Cardiac ventricle fibroblast (primary cell): ENCODE measurements at places on chromosomes 12 and 14. TPM values are rescaled to one million over a fixed set of nuclear protein-coding genes. Genes with fewer than 3 reads are reported as not detected.

The SERPINA10 gene
- not detected in 2 replicates for total RNA-seq

The LIN52 gene
- total RNA-seq: 4.6 and 8.5 TPM in 2 replicates

The RASSF9 gene
- total RNA-seq: 3.7 and 4.5 TPM in 2 replicates

The FBXO33 gene
- total RNA-seq: 6.9 and 9.7 TPM in 2 replicates

The FOXG1 gene
- 0.05 TPM in 1 of 2 replicates, not detected in the other for total RNA-seq

The TRHDE gene
- not detected in 2 replicates for total RNA-seq

The TAS2R42 gene
- total RNA-seq: not detected in 2 replicates

The GLIPR1L1 gene
- not detected in 2 replicates for total RNA-seq

The APAF1 gene
- 7.6 and 14.2 TPM in 2 replicates for total RNA-seq

The KLC1 gene
- total RNA-seq: 122 and 127 TPM in 2 replicates

The FOXA1 gene
- total RNA-seq: not detected in 2 replicates

The DHRS4L2 gene
- 8.2 and 13.2 TPM in 2 replicates for total RNA-seq

The GRIN2B gene
- not detected in 2 replicates for total RNA-seq

The SMCO2 gene
- total RNA-seq: not detected in 2 replicates

The EFS gene
- total RNA-seq: 6.7 and 8.9 TPM in 2 replicates

The ACSM4 gene
- total RNA-seq: not detected in 2 replicates
